Activated naive CD8-positive, alpha-beta T cell treated with anti-CD3 and anti-CD28 coated beads for 36 hours (primary cell): ENCODE measurements at places on chromosomes 5 and 9.

DNA sequence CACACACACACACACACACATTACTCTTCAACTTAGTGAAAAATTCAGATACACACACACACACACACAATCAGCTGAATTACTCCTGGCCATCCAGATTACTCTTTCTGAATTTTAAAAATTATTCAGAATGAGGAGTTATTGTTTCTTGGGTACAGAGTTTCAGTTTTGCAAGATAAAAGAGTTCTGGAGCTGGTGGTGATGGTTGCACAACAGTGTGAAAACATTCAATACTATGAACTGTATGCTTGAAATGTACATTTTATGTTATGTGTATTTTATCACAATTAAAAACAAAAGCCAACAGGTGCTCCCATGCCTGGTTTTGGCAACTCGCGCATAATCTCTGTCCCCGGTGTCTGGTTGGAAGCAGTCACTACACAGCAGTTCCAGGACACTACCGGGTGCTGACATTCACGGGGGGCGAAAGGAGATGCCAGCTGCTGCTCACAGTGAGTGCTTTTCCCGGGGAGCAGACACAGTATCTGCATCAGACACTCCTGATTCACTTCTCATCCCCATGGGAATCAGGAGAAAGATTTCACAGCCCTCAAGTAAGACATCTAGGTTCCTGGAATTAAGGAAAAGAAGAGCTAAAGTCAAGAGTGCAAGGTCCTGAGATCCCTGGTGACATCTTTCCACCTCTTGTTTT is 55.7 kb downstream of the LHFPL2 start:
- DNase-seq = no peak

DNA sequence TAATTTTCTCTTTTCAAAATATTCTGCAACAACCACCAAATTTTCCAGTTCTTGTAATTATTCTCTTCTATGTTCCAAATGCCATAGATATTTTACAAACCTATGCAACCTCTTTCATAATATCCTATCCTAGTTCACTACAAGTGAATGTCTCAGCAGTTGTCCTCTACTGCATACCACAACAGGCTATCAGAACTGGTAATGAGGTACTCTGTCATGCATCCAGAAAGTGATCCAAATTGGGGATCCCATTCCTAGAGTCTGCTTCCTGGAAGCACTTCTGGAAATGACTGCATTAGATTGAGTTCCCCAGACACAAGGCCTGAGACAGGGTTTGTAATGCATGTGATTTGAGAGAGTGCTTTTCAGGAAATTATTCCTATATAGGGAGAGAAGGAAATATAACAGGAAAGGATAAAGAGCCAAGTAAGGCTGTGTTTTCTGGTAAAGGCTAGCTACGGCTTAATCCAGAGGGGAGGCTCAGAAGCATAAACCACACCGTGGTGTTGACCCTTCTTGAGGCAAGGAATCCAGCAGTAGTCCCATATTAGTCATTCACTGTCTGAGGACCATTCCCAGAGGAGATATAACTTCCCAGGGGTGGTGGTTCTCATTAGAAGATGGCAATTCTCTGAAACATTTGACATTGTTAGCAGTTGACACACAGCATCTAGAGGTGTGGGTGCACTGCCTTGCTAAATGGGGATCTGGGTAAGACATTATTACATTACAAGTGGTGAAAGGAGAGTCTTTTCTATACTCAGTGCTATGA is 80.3 kb upstream of the FST start:
- DNase-seq = no peak

- DNase-seq = no peak
Observed at GRCh38 chr9:108478431-108479332, 377.1 kb downstream of the ACTL7B start.

DNA sequence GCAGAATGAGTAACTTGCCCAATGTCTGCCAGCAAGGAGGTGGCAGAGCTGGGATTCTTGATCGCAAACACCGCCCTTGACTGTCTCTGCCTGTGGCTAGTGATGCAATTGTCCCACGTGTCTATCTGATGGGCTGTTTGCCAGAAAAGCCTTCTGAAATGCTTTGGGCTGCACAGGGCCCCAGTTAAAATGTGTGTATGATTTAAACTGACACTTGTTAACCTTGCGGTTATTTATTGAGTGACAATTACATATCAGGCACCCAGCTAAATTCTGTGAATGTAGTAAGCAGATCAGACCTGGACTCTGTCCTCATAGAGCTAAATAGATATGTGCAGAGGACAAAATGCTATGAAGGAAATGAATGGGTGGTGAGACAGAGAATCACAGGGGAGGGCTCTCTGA is 11.6 kb upstream of the IL12B start:
- DNase-seq = no peak

GRCh38 chr5:172782169-172783039 is 11.4 kb upstream of the DUSP1 start:
- no peak for DNase-seq

DNA sequence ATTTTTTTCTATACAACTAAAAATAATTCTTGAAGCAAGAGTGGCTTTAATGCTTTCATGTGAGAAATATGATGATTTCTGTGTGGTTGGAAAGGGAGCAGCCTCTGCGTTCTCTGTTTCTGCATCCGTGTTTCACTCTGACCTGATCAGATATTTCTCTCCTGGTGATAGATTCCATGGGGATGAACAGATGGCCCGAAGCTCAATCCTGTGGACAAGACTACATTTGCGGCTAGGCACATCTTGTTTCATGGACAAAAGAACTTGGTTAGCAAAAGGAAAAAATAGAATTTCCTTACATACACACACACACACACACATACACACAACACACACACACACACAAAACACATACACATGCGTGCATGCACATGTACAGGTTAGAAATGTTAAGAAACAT is 218.2 kb upstream of the ADAMTS16 start:
- no peak for DNase-seq

GRCh38 chr5:135030123-135030955 is 3.7 kb downstream of the PITX1 start:
- DNase-seq = no peak

DNA sequence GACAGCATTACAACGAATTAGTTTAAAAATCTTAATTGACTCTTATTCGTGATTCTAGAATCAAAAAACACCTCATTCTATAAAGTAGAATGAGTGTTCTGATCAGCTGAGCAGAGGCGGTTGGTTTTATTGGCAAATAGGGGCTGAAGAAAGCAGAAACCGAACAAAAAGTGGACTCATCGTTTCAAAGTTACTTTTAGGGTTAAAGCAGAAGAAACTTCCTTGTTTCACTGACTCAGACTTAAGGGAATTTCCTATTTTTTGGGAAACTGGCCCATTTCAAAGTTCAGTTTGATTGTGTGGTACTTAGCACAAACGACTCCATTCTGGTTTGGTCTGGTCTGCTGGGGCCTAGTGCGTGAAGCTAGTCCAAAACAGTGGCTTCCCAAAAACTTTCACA is 862 bp upstream of the NDUFB6 start:
- DNase-seq = no peak

- DNase-seq = no peak
Observed at GRCh38 chr5:173830421-173830820, 57.7 kb upstream of the CPEB4 start.

- no peak for DNase-seq
Observed at GRCh38 chr9:134206311-134207300, 42.2 kb upstream of the RNU6ATAC start.
